ENCODE measurements at places on chromosomes 3 and 15. TPM values are rescaled to one million over a fixed set of nuclear protein-coding genes. Genes with fewer than 3 reads are reported as not detected.

GRCh38 chr3:195224980-195225580 is 45.9 kb downstream of the XXYLT1 start:
- DNase-seq = peak; percentile 29
- peaks cover 40% of the 10 kb centered on the region for H3K4me1 ChIP-seq
- no peak overlapping the region for H3K4me3 ChIP-seq
- peak overlapping the region; percentile 83 for H3K27ac ChIP-seq

- peak overlapping the region; percentile 85 for H3K27ac ChIP-seq
- peaks cover 2% of the 10 kb centered on the region for H3K36me3 ChIP-seq
- H3K27me3 ChIP-seq = no peaks in the 10 kb centered on the region
- H3K4me1 ChIP-seq = no peaks in the 10 kb centered on the region
Observed at GRCh38 chr3:52055537-52056351, 627 bp downstream of the DUSP7 start.

GRCh38 chr3:155335724-155336354 is 42.4 kb upstream of the STRIT1 start:
- H3K27me3 ChIP-seq = no peaks in the 10 kb centered on the region
- no peaks in the 10 kb centered on the region for H3K4me1 ChIP-seq
- DNase-seq = no peak
- H3K27ac ChIP-seq = no peak overlapping the region

Gene HOMER2
- total RNA-seq = 16.8 TPM

DNA sequence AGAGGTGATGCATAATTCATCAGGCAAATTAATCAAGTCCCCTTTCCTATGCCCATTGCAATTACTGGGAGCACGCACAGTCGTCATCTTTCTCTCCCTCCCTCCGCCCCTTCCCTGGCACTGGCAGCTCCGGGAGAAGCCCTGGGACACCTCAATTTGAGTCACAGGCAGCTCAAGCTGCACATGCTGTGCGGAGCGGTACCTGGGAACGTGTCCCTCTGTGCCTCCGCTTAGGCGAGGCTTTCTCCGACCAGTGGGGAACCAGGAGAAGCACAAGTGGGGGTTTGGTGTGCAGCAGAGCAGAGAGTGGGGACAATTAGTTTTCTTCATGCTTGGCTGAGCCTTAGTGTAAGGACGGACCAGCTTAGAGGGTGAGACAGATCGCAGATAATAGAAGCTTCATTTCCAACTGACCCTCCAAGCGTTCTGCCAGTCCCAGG is 88.3 kb downstream of the SOX14 start:
- H3K4me1 ChIP-seq = no peaks in the 10 kb centered on the region
- H3K27ac ChIP-seq = no peak overlapping the region
- no peaks in the 10 kb centered on the region for H3K36me3 ChIP-seq
- no peak for DNase-seq
- no peaks in the 10 kb centered on the region for H3K27me3 ChIP-seq
- no peak overlapping the region for H3K4me3 ChIP-seq

GRCh38 chr15:54119051-54119450 is 140.8 kb downstream of the UNC13C start:
- no peak overlapping the region for H3K4me3 ChIP-seq
- no peak for DNase-seq
- no peaks in the 10 kb centered on the region for H3K36me3 ChIP-seq
- no peak overlapping the region for H3K27ac ChIP-seq
- no peaks in the 10 kb centered on the region for H3K4me1 ChIP-seq
- no peaks in the 10 kb centered on the region for H3K27me3 ChIP-seq

- peaks cover 47% of the 10 kb centered on the region for H3K36me3 ChIP-seq
- no peak for DNase-seq
- H3K4me3 ChIP-seq = no peak overlapping the region
Observed at GRCh38 chr3:127607675-127608361, 9.6 kb downstream of the MCM2 start.

DNA sequence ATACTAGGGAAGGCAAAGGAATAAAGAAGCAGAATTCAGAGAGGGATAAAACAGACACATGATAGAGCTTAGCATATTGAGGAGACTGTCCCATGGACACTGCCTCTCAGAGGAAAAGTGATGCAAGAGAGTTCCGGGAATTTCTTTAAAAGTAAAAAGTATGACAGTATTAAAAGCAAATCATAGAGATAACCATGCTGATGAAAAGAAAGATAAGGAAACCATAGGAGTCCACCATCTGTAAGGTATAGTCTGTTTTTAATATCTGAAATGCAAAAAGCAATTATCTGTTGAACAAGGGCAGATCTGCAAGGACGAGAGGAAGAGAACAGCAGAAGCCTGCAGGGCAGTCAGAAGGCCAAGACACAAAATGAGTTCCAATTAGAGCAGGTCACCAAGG is 495.9 kb upstream of the GOLIM4 start:
- H3K4me1 ChIP-seq = no peaks in the 10 kb centered on the region
- no peaks in the 10 kb centered on the region for H3K27me3 ChIP-seq
- H3K4me3 ChIP-seq = no peak overlapping the region
- no peak overlapping the region for H3K27ac ChIP-seq
- H3K36me3 ChIP-seq = no peaks in the 10 kb centered on the region

- no peaks in the 10 kb centered on the region for H3K27me3 ChIP-seq
- H3K27ac ChIP-seq = no peak overlapping the region
- H3K4me3 ChIP-seq = no peak overlapping the region
- DNase-seq = no peak
- H3K36me3 ChIP-seq = no peaks in the 10 kb centered on the region
Observed at GRCh38 chr3:154971771-154972326, 108.3 kb upstream of the MME start.

DNA sequence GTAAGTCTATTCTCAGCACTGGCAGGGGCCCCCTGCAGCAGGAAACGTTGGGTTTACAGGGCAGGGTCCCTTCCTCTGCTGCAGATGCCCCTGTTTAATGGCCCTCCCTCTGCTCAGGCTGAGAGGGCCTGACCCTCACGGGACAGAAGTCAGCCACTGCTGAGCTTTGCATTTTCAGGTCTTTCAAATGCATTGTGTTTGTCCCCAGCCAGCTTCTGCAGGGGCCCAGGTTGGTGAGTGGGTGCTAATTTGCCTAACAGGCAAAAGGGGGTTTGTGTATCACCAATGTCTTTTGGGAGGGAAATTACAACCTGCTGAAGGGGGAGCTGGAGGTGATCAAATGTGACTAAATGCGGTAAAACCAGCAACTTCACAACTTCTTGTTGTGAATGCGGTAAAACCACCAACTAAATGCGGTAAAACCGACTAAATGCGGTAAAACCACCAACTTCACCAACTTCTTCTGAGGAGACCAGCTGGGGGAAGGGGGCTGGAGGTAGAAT is 44.8 kb upstream of the UBE2E1 start:
- H3K4me3 ChIP-seq = no peak overlapping the region
- no peak for DNase-seq
- no peak overlapping the region for H3K27ac ChIP-seq

DNA sequence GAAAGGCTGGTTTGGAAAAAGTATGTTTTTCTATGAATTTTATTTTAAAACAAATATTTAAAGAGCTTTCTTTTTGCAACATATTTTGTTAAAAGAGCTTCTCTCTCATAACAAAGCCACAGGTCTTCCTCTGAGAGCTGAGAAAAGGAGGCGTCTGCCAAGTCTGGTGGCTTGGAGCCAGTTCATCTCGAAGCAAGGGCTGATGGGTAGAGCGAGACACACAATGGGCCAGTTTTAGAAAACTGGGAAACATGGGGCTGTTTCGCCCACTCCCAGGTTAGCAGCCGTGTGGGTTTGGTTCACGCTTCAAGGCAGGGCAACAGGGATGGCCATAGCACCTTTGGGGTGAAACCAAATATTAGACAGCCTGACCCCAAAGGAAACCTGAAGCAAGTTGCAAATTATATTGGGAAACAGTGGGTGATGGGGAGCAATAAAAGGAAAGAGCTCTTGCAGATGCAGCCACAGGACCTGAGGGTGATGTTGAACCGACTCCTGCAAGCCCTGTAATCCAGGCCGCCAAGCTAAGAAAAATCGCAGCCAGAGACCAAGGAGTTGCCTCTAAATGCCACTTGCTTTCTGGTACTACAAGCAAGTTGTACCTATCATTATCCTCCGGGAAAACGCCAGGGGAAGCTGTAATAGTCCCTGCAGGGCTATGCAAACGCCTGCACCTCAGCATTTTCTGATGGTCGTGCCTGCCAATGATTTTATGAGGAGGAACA is 88.4 kb upstream of the GALNT15 start:
- H3K36me3 ChIP-seq = no peaks in the 10 kb centered on the region
- H3K4me3 ChIP-seq = no peak overlapping the region
- H3K4me1 ChIP-seq = peaks cover 34% of the 10 kb centered on the region
- no peak overlapping the region for H3K27ac ChIP-seq
- DNase-seq = peak; percentile 84

DNA sequence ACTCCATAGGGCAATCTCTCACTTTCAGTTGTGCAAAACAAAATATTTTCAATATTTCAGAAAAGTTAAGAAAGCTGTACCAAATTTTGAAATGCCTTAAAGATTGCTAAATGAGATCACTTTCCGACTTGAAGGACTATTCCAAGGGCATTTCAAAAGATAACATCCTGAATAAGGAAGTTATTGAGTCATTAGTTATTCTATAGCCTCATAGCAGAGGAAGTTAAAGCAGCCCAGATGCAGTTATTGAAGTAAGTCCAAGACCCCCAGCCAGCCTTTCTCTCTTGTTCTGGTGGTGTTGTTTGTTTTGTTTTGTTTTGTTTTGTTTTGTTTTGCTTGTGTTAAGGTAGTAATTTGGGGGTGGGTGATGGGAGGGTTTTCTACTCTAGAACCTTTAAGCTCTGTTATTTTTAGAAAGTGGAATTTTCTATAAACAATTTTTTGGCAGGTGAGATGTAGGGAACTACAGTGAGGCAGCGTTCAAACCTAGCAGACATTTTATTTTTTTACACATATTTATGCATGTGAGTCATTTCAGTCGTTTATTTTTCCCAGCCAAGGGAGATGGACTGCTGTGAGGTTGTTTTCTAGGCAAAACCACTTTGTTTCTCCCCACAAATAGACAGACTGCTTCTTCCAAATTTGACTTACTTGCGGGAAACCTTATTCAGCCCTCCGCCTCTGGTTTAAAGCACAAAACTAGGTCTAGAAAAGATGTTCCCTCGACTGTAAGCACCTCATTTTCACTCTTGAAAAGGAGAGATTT is 216.3 kb upstream of the ARPP21 start:
- no peaks in the 10 kb centered on the region for H3K36me3 ChIP-seq
- no peak overlapping the region for H3K27ac ChIP-seq
- H3K4me1 ChIP-seq = no peaks in the 10 kb centered on the region
- H3K4me3 ChIP-seq = no peak overlapping the region
- H3K27me3 ChIP-seq = no peaks in the 10 kb centered on the region
- no peak for DNase-seq

GRCh38 chr3:188188911-188189310 is 35.0 kb downstream of the LPP start:
- H3K27me3 ChIP-seq = no peaks in the 10 kb centered on the region
- H3K27ac ChIP-seq = peak overlapping the region; percentile 89
- H3K36me3 ChIP-seq = peaks cover 4% of the 10 kb centered on the region
- H3K4me3 ChIP-seq = no peak overlapping the region
- H3K4me1 ChIP-seq = no peaks in the 10 kb centered on the region
- no peak for DNase-seq

- H3K36me3 ChIP-seq = no peaks in the 10 kb centered on the region
- peaks cover 12% of the 10 kb centered on the region for H3K4me1 ChIP-seq
- H3K27me3 ChIP-seq = no peaks in the 10 kb centered on the region
- H3K4me3 ChIP-seq = no peak overlapping the region
Observed at GRCh38 chr3:183192650-183193300, 30.2 kb upstream of the LAMP3 start.

- no peaks in the 10 kb centered on the region for H3K4me1 ChIP-seq
- H3K4me3 ChIP-seq = peak within 1 kb of the TSS; percentile 57
- peak; percentile 74 for DNase-seq
- H3K27ac ChIP-seq = peak within 1 kb of the TSS; percentile 43
- no peaks in the 10 kb centered on the region for H3K36me3 ChIP-seq
Observed at GRCh38 chr3:193240850-193241706, at the start of gene PLAAT1. TSS of gene PLAAT1 (plus strand) at chr3:193241222. CDS start at chr3:193255651, 14,429 bp downstream.

GRCh38 chr3:12658593-12659058 is 5.3 kb downstream of the RAF1 start:
- H3K36me3 ChIP-seq = no peaks in the 10 kb centered on the region
- no peaks in the 10 kb centered on the region for H3K4me1 ChIP-seq
- H3K4me3 ChIP-seq = no peak overlapping the region
- H3K27me3 ChIP-seq = no peaks in the 10 kb centered on the region
- DNase-seq = no peak

Gene SNTN
- not detected for total RNA-seq

DNA sequence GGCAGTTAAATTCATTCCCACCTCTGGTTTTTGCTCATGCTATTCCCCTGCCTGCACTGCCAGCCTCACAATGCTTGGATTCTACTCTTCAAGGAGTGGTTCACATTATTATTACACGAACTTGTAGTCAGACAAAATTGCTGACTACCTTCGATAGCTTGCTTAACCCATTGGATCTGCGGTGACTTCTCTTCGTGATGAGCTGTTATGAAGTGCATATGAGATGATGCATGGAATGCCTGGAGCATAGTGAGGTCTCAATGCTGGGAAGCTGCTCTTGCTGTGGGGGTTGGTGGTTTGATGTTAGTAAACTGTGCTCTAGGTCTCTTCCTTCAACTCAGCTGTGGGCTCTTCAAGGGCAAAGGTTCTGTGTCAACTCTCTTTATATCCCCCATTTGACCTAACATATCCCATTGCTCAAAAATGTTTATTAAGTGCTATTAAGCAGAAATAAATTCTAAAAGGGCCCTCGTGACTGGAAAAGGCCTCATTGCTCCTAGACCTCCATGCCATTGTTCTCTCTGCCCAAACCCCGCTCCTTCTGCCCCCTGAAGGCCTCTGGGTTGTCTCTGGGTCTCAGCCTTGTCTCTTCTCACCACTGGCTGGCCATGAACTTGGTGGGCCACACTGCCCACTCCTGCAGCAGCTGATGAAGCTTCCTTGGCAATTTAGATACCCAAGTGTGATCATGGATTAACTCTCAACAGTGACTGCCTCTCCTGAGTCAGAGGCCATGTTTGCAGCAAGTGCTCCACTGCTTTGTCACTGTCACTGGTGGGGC is 4.5 kb upstream of the SLCO2A1 start:
- DNase-seq = peak; percentile 11
- no peaks in the 10 kb centered on the region for H3K27me3 ChIP-seq
- H3K27ac ChIP-seq = no peak overlapping the region

- no peak overlapping the region for H3K4me3 ChIP-seq
- H3K4me1 ChIP-seq = peaks cover 11% of the 10 kb centered on the region
- no peak overlapping the region for H3K27ac ChIP-seq
- H3K36me3 ChIP-seq = no peaks in the 10 kb centered on the region
- H3K27me3 ChIP-seq = no peaks in the 10 kb centered on the region
- DNase-seq = no peak
Observed at GRCh38 chr15:51348688-51349087, 7.2 kb downstream of the GLDN start.

- DNase-seq = no peak
- peaks cover 30% of the 10 kb centered on the region for H3K4me1 ChIP-seq
- peaks cover 100% of the 10 kb centered on the region for H3K27me3 ChIP-seq
- no peaks in the 10 kb centered on the region for H3K36me3 ChIP-seq
Observed at GRCh38 chr15:59999612-60000112, 4.4 kb upstream of the FOXB1 start.

GRCh38 chr15:78429477-78429876 is 8.5 kb upstream of the IREB2 start:
- H3K36me3 ChIP-seq = no peaks in the 10 kb centered on the region
- no peak for DNase-seq
- no peak overlapping the region for H3K27ac ChIP-seq
- H3K27me3 ChIP-seq = no peaks in the 10 kb centered on the region

Gene GHSR
- not detected for total RNA-seq

GRCh38 chr3:139937674-139938279 is 2.8 kb downstream of the CLSTN2 start:
- no peaks in the 10 kb centered on the region for H3K36me3 ChIP-seq
- no peaks in the 10 kb centered on the region for H3K27me3 ChIP-seq
- no peak for DNase-seq
- no peak overlapping the region for H3K4me3 ChIP-seq

GRCh38 chr3:41258239-41258800 is 59.0 kb downstream of the CTNNB1 start:
- no peak for DNase-seq
- H3K4me3 ChIP-seq = no peak overlapping the region
- no peak overlapping the region for H3K27ac ChIP-seq

Data from sigmoid colon (tissue), 7 donors.